CD4-positive, alpha-beta T cell treated with Interleukin-15 for 1 hour (primary cell): ENCODE measurements at places on chromosomes 13 and 19.

- peak; percentile 35 for DNase-seq
These were observed 6.1 kb upstream of the KANK2 start for GRCh38 chr19:11203194-11204075.

GRCh38 chr13:99973163-99973807 lies 1.7 kb upstream of the ZIC5 start:
- DNase-seq = no peak

GRCh38 chr13:45398877-45399276 lies 19.3 kb downstream of the SLC25A30 start:
- peak; percentile 22 for DNase-seq

DNA sequence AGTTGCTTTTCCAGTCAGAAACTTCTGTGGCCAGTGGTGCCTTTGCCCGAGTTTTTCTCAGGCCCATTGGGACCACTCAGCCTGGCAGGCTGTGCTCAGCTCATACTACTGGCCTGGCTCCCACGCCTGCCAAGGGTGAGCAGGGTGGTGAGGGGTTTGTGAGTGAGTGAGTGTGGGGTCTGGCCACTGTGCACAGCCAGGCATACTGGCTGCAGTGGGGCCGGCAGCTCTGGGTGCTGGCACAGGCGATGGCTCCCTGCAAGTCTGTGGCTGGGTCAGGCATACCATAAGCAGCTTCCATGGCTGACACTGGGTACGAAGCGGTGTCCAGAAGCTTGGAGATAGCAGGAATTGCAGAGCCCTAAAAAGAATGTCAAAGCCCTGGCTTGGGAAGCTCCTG lies 161.0 kb downstream of the SLITRK6 start:
- no peak for DNase-seq

DNA sequence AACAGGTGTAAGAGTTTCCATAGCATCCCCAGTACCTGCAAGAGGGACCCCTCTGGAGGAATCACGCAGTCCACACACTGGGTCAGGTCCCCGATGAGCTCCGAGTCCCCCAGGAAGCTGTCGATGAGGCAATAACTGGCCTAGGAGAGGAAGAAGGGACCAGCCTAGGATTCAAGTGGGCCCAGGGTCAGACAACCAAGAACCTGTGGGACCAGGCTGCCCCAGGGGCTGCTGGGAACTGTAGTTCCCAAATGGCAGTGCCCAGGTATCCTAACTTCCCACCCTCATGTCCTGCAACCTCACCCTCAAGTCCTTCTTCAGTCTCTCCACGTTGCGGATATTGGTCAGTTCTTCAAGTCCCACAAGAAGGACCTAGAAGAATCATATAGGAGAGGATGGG lies 1.8 kb downstream of the FUZ start:
- no peak for DNase-seq

- DNase-seq = no peak
These were observed 34.4 kb upstream of the VWA8 start for GRCh38 chr13:41995336-41995735.

GRCh38 chr13:112849500-112849899 lies 119.5 kb upstream of the MCF2L start:
- DNase-seq = no peak

GRCh38 chr19:51702825-51703574 lies 9.9 kb downstream of the SPACA6 start:
- DNase-seq = no peak

- DNase-seq = no peak
These were observed 47.7 kb downstream of the ZMYM2 start for GRCh38 chr13:20006206-20006605.

DNA sequence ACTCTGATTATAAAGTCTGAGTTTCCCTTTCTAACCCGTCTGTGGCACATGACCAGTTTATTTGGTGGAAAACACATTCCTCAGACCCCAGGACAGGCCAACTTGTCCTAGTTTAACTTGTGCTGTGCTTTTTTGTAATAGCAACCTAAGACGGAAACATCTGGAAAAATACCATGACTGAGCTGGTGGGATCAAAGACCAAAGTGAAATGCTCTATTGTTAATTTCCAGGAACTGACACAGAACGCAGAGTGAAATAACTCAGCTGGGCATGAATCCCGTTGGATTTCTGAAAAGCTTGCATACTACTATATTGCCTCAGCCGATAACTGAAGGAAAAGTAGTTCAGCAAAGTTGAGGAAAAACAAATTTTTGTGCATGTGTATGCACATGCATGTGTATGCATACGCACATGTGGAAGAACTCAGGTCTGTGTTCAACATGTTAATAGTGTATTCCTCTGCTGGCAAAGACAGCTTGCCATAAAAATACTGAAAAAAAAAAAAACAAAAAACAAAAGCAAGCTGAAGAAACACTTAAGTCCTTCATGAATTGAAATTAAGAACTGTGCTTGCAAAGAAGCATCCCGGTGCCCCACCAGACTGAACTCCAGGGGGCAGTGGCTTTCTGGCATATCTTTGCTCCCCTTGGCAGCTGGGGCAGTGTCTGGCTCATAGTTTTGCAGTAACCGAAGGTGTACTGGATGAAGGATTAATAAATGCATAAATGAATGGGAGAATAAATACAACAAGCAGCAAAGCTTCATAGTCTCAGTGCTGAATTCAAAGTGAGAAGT lies 187.8 kb downstream of the LHFPL6 start:
- DNase-seq = peak; percentile 17

- no peak for DNase-seq
These were observed 75.2 kb upstream of the MRI1 start for GRCh38 chr19:13689085-13689484.

- no peak for DNase-seq
These were observed 34.7 kb upstream of the IRS2 start for GRCh38 chr13:109821103-109821502.

GRCh38 chr19:35373492-35373891 lies 2.6 kb downstream of the GPR42 start:
- DNase-seq = no peak

GRCh38 chr19:1373042-1373533 lies 10.6 kb upstream of the NDUFS7 start:
- no peak for DNase-seq

DNA sequence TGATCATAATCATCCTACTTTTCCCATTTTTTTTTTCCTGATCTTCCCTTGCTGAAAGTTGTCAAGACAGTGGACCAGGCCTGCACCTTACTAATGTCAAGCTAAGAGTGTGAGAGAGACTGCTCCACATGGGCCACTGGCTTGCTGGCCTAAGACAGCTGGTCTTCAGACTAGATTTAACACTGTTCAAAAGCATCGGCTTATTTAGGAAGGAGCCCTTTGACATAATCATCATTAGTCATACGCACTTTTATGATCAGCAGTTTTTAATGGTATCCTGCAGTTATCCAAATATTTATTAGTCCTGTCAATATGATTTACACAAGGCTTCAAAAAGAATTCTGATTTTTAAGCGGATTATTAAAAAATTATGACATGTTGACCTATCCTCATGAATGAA lies 270.6 kb downstream of the DNAJC15 start:
- DNase-seq = no peak

- peak; percentile 49 for DNase-seq
These were observed 3.9 kb upstream of the GSK3A start for GRCh38 chr19:42246143-42246921.

- DNase-seq = no peak
These were observed 845.3 kb upstream of the MIR17HG start for GRCh38 chr13:90502153-90502552.

DNA sequence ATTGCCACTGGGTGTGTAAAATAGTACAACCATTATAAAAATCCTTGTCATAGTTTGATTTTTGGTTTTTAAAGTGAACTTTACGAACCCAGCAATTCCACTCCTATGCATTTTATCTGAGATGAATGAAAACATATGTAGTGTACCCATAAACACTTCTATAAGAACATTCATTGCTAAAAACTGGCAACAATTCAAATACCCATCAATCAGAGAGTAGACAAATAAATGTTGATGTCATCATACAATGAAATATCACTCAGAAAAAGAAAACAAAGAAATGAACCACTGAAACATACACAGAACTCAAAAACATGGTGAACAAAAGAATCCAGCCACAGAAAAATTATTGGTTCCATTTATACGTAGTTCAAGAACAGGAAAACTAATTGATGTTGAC lies 202.3 kb downstream of the ABCC4 start:
- DNase-seq = no peak

- no peak for DNase-seq
These were observed 3.0 kb downstream of the TTYH1 start for GRCh38 chr19:54418030-54418929.

GRCh38 chr13:80131204-80131603 lies 209.7 kb downstream of the SPRY2 start:
- no peak for DNase-seq

DNA sequence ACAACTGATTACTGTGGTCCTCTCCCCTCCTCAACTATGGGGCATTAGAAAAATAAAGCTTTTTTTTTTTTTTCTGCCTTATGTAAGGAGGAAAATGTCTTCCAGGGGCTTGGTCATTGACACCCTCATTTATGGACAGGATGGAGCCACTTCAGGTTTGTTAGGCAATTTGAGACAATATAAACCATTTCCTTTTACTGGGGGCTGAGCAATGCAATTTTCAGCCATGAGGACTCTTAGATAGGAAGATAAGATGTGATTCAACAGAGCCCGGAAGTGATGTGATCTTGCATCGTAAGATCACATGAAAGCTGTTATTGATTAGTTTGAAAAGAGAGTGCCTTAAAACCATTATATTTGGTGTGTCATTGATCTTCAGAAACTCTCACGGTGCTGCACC lies 210.8 kb downstream of the OXGR1 start:
- DNase-seq = no peak

DNA sequence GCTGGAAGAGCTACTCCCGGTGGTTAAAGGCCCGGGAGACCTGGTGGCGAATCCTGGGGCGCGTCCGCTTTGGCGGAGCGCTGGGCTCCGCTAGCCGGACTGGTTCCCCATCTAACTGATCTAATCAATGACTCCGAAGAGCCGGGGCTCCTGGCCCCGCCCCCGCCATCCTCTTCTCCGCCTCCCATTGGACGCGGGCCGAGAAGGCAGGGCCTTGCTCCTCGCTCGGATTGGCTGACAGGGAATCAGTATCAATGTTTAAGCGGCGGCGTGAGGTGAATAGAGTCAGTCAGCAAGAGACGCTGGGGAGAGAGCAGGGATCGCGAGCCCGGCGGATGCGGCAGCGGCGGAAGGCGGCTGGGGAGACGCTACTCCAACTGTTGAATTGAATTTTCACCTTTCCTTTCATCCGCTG lies 1.7 kb upstream of the PCDH17 start:
- DNase-seq = peak; percentile 27

- no peak for DNase-seq
These were observed 3.2 kb downstream of the ZNF230 start for GRCh38 chr19:44005973-44006372.

- DNase-seq = no peak
These were observed 3.8 kb upstream of the ZNF626 start for GRCh38 chr19:20664901-20665781.

DNA sequence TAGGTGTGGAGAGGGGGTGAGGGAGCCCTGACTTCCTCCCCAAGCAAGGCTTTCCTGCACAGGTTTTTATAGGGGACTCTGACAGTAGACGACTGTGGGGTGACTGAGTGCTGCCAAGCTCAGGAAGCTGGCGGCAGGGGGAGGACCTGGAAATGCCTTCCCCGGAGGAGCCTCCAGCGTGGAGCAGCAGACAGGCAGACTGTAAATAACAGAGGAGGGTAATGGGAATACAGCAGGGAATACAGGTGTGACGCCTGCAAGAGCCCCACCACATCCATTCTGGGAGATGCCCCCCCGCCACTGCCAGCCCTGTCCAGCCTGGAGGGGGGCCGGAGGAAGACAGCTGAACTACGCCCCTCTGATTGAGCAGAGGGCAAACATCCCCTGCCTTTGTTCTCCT lies 190.4 kb downstream of the UQCRFS1 start:
- DNase-seq = no peak

DNA sequence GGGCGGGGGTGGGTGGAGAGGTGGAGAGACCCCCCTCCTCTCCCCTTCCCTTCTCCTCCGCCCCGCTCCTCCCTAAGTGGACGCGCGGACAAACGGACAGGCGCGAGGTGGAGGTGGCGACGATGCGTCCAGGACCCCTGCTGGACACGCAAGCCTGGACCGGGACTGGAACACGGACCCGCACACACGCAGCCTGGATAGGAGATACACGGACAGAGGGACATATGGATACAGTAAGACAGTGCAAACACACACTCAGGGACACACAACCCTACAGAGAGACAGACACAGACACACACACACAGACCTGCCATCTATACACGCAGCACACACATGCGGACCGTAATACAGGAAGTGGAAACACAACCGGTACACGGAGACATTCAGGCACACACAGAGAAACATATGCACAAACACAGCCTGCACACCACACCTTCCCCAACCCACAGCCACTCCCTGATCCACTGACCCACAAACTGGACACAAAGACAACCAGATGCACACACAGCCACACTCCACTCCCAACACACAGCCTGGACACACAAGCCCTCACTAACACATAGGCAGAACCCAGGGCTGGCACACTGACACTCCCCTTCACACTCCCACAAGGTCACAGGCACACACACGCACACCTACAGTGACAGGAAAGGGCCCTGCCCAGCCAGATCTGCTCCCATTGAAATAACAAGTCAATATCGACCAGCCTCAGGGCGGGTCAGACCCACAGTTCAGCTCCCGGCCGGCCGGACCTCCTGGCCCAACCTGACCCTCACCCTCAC lies 696 bp upstream of the ERFL start:
- DNase-seq = peak; percentile 50

DNA sequence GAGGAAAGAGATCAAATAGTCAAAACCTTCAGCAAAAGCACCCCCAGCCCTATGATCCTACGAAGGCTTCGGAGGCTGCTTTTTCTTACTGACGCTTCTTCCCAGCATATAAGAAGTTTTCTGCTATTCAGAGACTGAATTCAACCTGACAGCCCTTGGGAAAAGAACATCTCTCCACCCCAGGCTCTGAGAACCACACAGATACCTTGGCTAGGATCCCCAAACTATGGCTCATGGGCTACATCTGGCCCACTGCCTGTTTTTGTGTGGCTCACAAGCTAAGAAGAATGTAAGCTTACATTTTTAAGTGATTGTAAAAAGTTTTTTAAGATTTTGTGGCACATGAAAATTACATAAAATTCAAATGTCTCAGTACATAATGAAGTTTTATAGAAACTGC lies 3.0 kb downstream of the SLC15A1 start:
- no peak for DNase-seq

DNA sequence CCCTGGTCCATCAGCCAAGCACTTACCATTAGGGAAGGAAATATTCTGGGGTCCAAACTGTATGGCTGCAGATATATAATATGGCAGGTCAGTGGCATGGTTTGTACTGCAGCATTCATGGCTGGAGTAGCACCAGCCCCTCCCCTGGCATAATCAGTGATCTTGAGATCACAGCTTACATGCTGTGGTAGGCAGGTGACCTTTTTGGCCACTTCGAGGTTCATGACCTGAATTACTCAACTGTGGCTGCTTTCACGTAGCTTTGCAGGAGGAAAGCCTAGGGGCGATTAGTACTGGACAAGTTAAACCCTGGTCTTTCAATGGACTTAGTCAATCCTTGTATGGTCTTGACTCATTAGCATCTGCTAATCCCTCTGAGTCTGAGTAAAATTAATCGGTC lies 169.8 kb downstream of the SPRY2 start:
- DNase-seq = no peak

GRCh38 chr13:39870197-39870747 lies 214.8 kb downstream of the COG6 start:
- no peak for DNase-seq
